ENCODE measurements at places on chromosomes 12 and 14.

DNA sequence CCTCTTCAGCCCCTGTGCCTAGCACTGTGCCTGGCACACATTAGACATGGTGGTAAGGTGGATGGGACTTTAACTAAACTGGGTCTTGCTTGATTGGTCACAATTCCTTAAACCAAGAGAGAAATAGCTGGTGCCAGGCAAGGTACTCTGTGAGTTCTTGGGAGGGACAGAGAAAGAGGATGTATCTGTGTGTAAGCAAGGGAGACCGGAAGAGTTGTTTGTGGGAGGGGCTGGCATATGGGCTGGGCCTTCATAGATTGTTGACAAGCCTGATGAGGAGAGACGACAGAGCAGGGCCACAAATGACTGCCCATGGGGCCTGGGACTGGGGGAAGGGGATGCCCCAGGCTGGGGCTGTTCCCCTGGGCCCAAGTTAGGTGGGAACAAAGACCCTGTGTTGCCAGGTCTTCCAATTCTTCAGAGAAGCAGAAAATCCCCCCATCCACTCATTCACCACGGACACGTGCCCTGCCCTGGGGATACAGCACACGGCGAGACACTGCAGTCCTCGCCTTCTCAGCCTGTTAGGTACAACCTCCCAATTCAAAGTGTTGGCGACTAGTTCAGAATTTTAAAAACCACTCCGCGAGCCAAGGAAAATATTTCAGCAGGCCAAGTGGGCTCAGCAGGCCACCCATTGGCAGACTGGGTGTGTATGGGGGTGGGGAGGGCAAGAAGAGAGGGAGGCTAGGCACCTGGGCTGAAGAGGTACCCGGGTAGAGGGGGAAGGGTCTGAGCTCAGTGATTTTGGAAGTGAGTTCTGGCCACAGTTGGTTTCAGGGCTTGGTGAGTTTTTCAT lies 11.4 kb upstream of the CYP46A1 start:
- DNase-seq, result no peak

GRCh38 chr12:132360410-132360809 lies 31.0 kb upstream of the GALNT9 start:
- DNase-seq, result no peak

GRCh38 chr14:96586056-96586455 lies 83.9 kb downstream of the PAPOLA start:
- DNase-seq, result no peak

DNA sequence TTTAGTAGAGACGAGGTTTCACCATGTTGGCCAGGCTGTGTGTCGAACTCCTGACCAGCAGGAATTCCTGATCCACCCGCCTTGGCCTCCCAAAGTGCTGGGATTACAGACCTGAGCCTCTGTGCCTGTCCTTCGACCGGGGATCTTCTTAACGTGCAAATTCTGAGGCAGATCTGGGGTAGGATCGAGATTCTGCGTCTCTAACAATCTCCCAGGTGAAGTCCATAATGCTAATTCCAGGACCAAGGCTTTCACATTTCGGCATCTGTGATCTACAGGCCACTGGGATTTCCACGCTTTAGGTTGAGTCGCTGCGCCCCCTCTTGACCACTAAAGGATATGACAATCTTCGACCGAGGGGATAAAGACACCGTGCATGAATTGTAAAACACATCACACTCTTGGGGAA lies 24.8 kb downstream of the FOS start:
- DNase-seq, result peak; percentile 71
